Panc1 (cell line): ENCODE measurements at places on chromosomes 1 and 21. TPM values are rescaled to one million over a fixed set of nuclear protein-coding genes. Genes with fewer than 3 reads are reported as not detected.

- DNase-seq: no peak
Measured at GRCh38 chr1:225737161-225737560, 40.5 kb upstream of the SRP9 start.

- no peak for DNase-seq
Measured at GRCh38 chr1:143691400-143691891, 280.3 kb downstream of the FAM72C start.

FASLG gene
- total RNA-seq: not detected

GRCh38 chr1:156905176-156905575 is 11.7 kb downstream of the PEAR1 start:
- DNase-seq: no peak

OR6K3 gene
- not detected for total RNA-seq

KRTAP10-11 gene
- not detected for total RNA-seq

GRCh38 chr1:32335790-32336590 is at the start of gene MARCKSL1:
Gene MARCKSL1 (minus strand): TSS chr1:32336233. CDS start chr1:32336033, 200 bp downstream.
- no peak for DNase-seq

DNA sequence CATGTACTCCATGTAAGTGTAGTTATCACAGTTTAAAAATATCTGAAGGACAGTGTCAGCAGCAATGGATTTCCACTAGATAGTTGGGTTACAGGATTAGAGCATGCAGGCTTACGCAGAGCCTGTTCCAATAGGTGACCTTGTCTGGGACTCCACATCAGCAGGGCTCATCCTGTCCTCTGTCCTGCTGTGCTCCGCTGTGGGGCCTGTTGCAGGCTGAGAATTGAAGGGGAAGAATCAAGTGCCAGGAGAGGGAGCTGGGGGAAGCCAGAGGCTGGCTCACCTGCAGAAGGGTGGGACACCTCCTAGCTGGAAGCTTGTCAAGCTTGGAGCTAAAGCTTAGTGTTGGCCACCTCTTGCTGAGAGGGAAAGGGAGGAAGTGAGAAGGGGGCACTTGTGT is 62.8 kb downstream of the XCL2 start:
- no peak for DNase-seq

DNA sequence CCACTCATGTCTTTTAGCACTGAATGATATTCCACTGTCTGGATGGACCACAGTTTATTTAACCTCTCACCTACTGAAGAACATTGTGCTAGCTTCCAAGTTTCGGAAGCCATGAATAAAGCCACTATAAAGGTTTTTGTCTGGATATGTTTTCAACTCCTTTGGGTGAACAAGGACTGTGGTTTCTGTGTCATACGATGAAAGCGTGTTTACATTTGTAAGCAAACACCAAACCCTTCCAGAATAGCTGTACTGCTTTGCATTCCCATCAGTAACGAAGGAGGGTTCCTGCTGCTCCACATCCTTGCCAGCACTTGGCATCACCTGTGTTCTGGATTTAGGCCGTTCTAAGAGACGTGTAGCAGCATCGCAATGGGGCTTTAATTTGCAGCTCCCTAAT is 10.7 kb upstream of the ARHGEF16 start:
- no peak for DNase-seq

KIF14 gene
- total RNA-seq: 17.8 TPM

DNA sequence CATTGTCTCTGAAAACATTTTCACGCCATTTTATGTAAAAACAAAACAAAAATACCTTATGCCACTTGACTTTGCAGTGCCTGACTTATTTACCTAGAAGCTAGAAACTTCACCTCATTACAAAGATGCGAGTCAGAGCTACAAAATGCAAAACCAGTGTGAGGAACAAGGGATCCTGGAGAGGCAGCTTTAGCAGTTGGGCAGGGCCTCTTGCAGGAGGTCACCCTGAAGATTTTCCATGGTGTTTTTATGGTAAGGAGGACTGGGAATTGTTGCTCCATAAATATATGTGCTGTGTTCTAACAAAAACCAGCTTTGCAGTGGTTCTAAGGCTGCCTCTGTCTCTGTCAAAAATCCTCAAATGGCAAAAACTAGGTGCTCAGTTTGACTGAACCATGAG is 36.4 kb upstream of the TARBP1 start:
- DNase-seq: no peak

FCRL1 gene
- not detected for total RNA-seq

FALEC gene
- total RNA-seq: 1.0 TPM

DNA sequence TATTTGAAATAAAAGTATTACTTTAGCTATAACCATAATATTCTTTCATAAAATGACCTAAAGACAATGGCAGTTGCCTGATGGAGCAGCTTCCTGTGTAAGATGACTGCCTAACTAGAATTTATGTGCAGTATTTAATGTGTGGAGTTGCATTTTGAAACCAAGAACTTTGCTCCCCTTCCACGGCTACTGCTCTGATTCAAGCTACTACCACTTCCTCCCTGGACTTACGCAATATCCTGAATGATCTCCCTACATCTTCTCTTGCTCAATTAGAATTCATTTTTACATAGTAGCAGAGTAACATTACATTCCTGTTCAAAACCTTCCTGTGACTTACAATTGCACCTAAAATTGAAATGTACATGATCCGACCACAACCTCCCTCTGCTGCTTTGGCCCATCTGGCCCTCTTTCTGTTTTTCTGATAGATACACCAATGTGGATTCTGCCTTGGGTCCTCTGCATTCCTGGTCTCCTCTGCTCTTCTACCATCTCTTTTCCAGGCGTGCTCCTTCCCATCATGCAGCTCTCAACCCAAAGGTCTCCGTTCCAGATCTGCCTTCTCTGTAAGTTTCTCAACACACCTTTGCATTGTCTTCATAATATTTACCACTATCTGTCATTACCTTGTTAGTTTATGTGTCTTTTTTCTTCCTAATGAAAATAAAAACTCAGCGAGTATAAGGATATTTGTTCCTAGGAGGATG is 47.4 kb upstream of the USP25 start:
- no peak for DNase-seq

GRCh38 chr1:159829273-159829634 is 2.6 kb downstream of the SLAMF8 start:
- no peak for DNase-seq

DNA sequence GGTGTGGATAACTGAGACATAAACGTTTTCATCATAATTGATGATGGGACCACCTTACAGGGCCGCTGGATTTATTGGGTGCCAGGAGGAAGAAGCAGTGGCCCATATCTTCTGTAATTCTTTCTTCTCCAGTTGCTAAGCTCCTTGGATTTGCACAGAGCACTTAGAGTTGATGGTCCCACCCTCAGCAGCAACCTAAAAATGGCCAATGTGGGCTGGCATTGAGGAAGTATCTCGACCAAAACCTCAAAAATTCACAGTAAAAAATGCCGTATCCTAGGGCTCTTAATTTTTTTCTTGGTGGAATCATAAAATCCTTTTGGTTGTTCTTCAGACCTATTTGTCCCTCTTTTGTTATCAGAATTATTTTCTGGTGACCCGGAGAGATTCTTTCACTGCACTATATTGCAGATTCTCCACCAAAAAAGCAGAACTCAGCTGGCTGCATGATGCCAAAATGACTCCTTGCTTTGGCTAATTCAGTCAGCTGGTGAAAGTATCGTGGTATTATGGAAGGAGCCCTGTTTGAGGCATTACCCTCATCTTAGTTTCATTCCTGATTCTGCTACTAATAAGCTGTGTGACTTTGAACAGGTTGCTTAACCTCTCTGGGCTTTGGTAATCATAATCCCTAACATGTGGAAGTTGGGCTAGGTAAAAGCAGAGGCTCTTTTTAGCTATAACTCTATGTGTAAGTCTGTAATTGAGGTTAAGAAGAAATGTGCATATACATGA is 27.6 kb downstream of the KIRREL1 start:
- no peak for DNase-seq
